NCI-H1092 (cell line): ENCODE measurements at places on chromosomes 13 and 19.

DNA sequence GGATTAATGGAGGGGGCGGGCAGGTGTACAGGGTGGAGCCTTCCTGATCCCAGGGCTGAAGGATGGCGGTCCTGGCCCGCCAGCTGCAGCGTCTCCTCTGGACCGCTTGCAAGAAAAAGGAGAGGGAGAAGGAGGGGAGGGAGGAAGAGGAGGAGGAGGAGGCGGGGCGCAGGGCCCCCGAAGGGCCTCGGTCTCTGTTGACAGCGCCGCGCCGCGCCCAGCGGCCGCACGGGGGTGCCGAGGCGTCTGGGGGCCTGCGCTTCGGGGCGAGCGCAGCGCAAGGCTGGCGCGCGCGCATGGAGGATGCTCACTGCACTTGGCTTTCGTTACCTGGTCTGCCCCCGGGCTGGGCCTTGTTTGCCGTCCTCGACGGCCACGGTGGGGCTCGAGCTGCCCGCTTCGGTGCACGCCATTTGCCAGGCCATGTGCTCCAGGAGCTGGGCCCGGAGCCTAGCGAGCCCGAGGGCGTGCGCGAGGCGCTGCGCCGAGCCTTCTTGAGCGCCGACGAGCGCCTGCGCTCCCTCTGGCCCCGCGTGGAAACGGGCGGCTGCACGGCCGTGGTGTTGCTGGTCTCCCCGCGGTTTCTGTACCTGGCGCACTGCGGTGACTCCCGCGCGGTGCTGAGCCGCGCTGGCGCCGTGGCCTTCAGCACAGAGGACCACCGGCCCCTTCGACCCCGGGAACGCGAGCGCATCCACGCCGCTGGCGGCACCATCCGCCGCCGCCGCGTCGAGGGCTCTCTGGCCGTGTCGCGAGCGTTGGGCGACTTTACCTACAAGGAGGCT, at the start of gene PPM1N:
PPM1N (plus strand) TSS at position 33 of the 785 bp plus-strand sequence; CDS start at position 63, 30 bp downstream.
- no peak for DNase-seq

GRCh38 chr19:56507446-56508289, at the start of gene ZNF471:
Gene ZNF471, plus strand, starts transcription at chr19:56507855. Its CDS starts 3,717 bp downstream, at chr19:56511572.
- peak; percentile 96 for DNase-seq

GRCh38 chr13:84873951-84874350, 925.3 kb downstream of the SLITRK6 start:
- DNase-seq, result no peak

GRCh38 chr13:111620166-111620565, 299.7 kb downstream of the TEX29 start:
- DNase-seq, result no peak

DNA sequence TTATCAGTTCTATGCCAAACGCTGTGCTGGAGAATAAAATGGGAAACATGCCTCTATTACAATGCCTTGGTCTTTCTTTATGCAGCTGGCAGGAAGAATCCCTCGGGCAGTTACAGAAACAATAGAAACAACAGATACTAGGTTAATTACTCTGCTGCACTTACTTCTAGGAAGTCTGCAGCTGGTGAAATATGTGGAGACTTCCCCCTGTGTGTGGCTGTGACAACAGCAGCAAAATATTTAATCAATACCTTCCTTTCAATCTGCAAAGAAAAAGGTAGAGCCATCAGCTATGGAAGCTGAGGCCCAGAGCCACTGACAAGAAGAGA, 9.9 kb downstream of the STOML3 start:
- DNase-seq, result no peak

- no peak for DNase-seq
These were observed 174.3 kb downstream of the PTPRS start for GRCh38 chr19:5166262-5166661.

DNA sequence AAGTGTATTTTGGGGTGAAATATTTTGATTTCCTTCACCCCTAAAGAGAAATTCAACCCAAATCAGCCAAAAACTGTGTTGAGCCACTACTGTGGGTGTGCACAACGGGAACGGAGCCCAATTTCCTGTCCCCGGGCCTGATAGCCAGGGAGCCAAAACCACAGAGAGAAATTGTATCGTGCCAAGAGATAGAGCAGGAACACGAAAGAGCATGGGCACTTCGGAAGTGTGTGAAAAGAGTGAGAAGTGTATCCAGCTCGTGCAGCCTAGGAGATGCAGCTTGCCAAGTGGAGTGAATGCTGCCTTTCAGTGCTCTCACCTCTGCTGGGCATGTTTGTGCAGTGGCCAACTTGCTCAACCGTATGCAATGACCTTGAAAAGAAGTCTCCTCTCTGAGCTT, 19.4 kb upstream of the PLEKHF1 start:
- DNase-seq, result no peak

DNA sequence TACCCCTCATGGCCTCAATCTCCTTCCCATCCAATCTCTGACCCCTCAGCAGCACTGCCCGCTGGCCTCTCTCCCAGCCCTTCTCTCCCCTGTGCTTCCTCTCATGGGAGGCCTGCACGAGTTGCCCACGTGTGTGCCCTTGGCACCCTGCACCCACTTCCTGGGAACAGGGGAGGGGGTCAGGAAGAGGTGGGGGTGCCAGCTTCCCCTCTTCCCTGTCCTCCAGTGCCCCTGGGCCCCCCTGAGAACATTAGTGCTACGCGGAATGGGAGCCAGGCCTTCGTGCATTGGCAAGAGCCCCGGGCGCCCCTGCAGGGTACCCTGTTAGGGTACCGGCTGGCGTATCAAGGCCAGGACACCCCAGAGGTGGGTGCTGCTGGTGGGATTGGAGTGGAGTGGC, 19.2 kb downstream of the AXL start:
- DNase-seq, result no peak

DNA sequence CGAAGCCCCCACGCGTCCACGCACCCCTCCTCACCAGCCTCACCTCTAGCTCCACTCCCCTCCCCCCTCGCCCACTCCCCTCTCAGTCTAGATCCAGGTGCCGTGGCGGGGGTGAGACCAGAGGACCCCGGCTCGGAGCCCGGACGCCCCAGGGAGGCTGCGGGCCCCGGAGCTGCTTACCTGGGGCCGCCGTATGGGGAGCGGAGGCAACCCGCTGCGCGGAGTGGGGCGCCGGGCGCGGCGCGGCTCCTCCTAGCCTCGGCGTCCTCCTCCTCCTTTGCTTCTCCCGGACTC, 353 bp downstream of the ENOX1 start:
- DNase-seq, result no peak
